ENCODE measurements at places on chromosomes 3 and 15.

- H3K4me1 ChIP-seq, result peaks cover 9% of the 10 kb centered on the region
- no peak overlapping the region for H3K4me3 ChIP-seq
- no peak overlapping the region for H3K27ac ChIP-seq
- no peaks in the 10 kb centered on the region for H3K36me3 ChIP-seq
- DNase-seq, result no peak
- no peaks in the 10 kb centered on the region for H3K27me3 ChIP-seq
Measured at GRCh38 chr15:66085128-66085527, 168.4 kb downstream of the MEGF11 start.

DNA sequence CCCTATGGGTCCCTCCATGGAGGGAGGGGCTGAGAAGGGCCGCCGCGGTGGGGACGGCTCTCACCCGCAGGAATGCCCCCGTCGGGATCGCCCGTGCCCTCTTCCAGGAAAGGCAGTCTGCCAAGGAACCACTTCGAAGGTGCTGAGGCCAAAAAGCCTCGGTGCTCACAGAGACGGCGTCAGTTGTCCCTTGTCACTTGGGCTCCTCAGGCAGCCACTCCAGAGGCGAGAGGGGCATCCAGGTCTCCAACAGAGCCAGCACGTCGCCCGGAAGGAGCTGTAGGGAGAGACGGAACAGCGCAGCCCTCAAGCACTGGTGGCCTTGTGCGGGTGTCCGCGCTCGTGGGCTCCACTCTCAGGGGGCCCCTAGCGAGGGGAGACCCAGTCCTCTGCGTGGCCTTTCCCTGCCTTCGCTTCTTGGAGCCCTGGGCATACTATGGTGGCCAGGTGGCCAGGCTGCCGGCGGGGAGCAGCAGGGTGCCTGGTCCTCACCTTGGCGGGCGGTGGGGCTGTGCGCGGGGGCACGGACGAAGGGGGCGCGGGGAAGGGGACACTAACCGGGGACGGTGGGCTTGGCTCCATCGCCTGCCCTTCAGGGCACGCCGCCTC, 994 bp downstream of the MESP1 start:
- peak overlapping the region; percentile 79 for H3K4me3 ChIP-seq
- H3K27ac ChIP-seq, result no peak overlapping the region
- DNase-seq, result no peak
- H3K4me1 ChIP-seq, result peaks cover 15% of the 10 kb centered on the region

DNA sequence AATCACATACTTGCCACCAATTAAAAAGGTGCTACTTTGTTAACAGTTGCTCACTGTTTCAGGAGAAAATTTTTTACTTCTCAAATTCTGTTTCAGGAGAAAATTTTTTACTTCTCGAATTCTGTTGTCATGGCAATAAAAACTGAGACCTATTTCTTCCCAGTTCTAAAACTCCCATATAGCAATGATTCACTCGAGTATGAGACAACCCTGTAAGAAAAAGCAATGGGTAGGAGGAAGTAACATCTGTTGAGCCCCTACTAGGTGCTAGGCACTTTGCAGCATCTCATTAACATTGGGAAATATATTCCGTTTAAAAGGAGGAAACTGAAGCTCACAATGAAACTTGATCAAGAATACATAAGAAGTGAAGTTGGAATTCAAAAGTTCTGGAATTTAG, 35.1 kb upstream of the IGSF11 start:
- H3K27me3 ChIP-seq, result no peaks in the 10 kb centered on the region
- H3K4me3 ChIP-seq, result no peak overlapping the region
- H3K27ac ChIP-seq, result no peak overlapping the region
- no peaks in the 10 kb centered on the region for H3K36me3 ChIP-seq

- H3K4me3 ChIP-seq, result no peak overlapping the region
- H3K36me3 ChIP-seq, result no peaks in the 10 kb centered on the region
- peaks cover 11% of the 10 kb centered on the region for H3K4me1 ChIP-seq
- H3K27me3 ChIP-seq, result no peaks in the 10 kb centered on the region
- H3K27ac ChIP-seq, result no peak overlapping the region
Measured at GRCh38 chr3:57998366-57999283, 9.6 kb upstream of the FLNB start.

- H3K27me3 ChIP-seq, result peaks cover 5% of the 10 kb centered on the region
- no peak for DNase-seq
- H3K36me3 ChIP-seq, result no peaks in the 10 kb centered on the region
- no peaks in the 10 kb centered on the region for H3K4me1 ChIP-seq
- H3K27ac ChIP-seq, result no peak overlapping the region
Measured at GRCh38 chr3:147365196-147366115, 40.9 kb downstream of the ZIC4 start.

DNA sequence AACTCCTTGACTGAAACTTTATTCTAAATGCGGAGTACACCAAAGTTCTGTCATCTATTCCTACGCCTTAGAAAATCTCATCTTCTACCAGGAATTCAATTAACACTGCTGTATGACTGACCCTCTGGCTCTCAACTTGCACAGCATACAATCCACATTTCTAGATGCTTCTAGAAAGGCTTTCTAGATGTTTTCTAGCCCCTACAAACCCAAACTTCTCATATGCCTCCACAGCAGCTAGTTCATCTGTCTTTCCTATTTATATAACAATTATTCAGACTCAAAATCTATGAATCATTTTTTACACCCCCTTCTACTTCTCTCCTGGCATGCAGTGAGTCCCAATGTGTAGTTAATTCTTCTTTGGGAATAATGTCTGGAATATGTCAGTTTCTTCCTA, 13.2 kb downstream of the INO80 start:
- H3K36me3 ChIP-seq, result no peaks in the 10 kb centered on the region
- DNase-seq, result no peak
- H3K4me1 ChIP-seq, result no peaks in the 10 kb centered on the region
- no peaks in the 10 kb centered on the region for H3K27me3 ChIP-seq
- H3K27ac ChIP-seq, result no peak overlapping the region

GRCh38 chr15:54789376-54789775, 407.4 kb downstream of the RSL24D1 start:
- H3K4me3 ChIP-seq, result no peak overlapping the region
- H3K36me3 ChIP-seq, result no peaks in the 10 kb centered on the region
- H3K4me1 ChIP-seq, result no peaks in the 10 kb centered on the region
- H3K27ac ChIP-seq, result no peak overlapping the region
- no peaks in the 10 kb centered on the region for H3K27me3 ChIP-seq
- DNase-seq, result no peak

DNA sequence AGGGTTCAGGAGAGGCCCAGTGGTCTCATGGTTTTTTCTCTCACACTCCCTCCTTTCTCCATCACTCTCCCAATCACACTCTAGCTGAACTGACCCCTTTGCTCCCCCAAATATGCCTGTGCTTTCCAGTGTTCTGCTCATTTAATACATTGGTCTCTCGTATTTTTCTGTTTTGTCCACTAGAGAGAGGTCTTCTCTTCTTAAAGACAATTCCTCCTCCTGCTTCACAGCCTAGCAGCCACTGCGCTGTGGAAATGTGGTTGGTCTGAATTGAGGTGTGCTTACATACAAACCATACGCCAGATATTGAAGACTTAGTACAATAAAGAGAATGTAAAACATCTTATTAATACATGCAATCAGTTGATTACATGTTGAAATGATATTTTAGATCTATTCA, 60.6 kb upstream of the XCR1 start:
- peak; percentile 3 for DNase-seq
- H3K27ac ChIP-seq, result no peak overlapping the region
- no peaks in the 10 kb centered on the region for H3K27me3 ChIP-seq
- H3K4me1 ChIP-seq, result peaks cover 31% of the 10 kb centered on the region
- H3K36me3 ChIP-seq, result no peaks in the 10 kb centered on the region

GRCh38 chr15:41337631-41338522, 5.2 kb downstream of the NUSAP1 start:
- no peak overlapping the region for H3K27ac ChIP-seq
- H3K36me3 ChIP-seq, result no peaks in the 10 kb centered on the region
- H3K27me3 ChIP-seq, result no peaks in the 10 kb centered on the region
- H3K4me3 ChIP-seq, result no peak overlapping the region
- no peak for DNase-seq

DNA sequence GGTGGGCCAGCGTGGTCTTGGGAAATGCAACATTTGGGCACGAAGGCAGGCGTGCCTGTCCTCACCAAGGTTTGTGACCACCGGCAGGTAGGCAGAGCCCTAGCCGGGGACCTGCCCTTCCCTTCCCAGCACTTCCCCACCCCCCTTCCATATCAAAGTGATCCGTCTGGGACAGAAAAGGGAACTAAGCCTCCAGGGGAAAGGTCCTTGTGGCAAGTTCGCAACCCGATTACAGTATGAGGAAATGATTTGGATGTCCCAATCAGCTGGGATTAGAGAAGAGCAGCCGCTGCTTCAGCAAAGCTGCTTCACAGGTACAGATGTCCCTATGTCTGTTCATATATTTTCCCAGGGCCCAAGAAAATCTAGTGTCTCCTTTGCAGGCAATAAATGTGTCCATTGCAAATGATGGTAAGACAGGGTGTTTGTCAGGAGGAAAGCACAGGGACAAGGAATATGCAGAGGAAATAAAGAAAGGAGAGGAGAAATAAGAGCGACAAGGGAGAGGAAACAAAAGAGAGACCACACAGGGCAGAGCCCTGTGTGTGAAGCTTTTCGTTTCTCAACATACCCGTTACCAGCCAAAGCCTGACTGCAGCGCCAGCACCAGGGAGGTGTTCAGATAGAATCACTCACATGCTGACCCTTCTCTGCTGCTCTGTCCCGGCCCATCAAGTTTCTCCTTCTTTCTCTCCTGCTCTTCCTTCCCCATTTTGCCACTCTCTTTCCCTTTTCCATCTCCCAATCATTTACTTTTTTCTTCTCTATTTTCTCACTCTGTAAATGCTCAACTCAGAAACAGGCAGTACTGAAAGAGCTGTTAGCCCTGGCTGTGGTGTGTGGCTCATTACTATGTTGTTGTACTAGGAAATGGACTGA, 17.4 kb upstream of the SECISBP2L start:
- no peaks in the 10 kb centered on the region for H3K27me3 ChIP-seq
- H3K27ac ChIP-seq, result no peak overlapping the region
- H3K4me1 ChIP-seq, result no peaks in the 10 kb centered on the region
- H3K4me3 ChIP-seq, result no peak overlapping the region

- no peaks in the 10 kb centered on the region for H3K27me3 ChIP-seq
- H3K4me1 ChIP-seq, result peaks cover 49% of the 10 kb centered on the region
- H3K4me3 ChIP-seq, result no peak overlapping the region
- H3K36me3 ChIP-seq, result no peaks in the 10 kb centered on the region
- H3K27ac ChIP-seq, result no peak overlapping the region
Measured at GRCh38 chr3:39056151-39056550, 4.3 kb downstream of the WDR48 start.

DNA sequence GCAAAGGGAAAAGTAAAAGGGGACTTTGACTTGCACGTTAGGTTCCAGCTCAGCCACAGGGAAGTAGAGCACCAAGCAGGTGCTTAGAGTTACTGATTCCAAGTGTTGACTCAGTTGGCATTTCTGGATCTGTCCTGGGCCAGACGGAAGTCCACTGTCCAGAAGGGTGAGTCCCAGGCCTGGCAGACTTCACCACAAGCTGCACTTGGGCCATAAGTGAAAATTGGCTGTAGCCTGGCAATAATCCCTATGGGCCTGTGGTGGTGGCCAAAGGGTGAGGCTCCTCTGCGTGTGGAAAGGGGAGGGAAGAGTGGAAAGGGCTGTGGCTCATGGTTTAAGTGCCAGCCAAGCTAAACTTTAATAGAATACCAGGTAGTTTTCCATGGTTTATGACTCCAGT, 121.5 kb downstream of the DTWD1 start:
- no peaks in the 10 kb centered on the region for H3K4me1 ChIP-seq
- H3K4me3 ChIP-seq, result no peak overlapping the region
- no peaks in the 10 kb centered on the region for H3K36me3 ChIP-seq
- H3K27me3 ChIP-seq, result no peaks in the 10 kb centered on the region

GRCh38 chr3:26718315-26718714, 95.7 kb downstream of the LRRC3B start:
- H3K4me1 ChIP-seq, result no peaks in the 10 kb centered on the region
- H3K4me3 ChIP-seq, result no peak overlapping the region
- H3K36me3 ChIP-seq, result no peaks in the 10 kb centered on the region
- DNase-seq, result no peak

DNA sequence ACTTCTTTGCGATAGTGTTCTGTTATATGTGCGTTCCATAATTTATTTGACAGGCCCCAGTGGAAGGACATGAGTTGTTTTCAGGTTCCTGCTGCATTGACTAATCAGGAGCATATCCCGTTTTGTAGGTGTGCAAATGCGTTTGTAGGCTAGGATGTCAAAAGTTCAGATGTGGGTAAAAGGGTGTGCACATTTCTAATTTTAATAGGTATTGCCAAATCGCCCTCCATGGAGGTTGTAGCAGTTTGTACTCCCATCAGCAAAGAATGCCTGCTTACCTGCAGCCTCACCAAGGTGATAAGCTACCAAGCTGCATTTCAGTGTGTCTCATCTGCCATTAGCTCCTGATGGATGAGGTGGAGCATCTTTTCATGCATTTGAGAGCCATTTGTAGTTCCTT, 36.3 kb downstream of the KLF13 start:
- H3K4me3 ChIP-seq, result no peak overlapping the region
- no peaks in the 10 kb centered on the region for H3K36me3 ChIP-seq
- no peaks in the 10 kb centered on the region for H3K27me3 ChIP-seq
- peaks cover 99% of the 10 kb centered on the region for H3K4me1 ChIP-seq

DNA sequence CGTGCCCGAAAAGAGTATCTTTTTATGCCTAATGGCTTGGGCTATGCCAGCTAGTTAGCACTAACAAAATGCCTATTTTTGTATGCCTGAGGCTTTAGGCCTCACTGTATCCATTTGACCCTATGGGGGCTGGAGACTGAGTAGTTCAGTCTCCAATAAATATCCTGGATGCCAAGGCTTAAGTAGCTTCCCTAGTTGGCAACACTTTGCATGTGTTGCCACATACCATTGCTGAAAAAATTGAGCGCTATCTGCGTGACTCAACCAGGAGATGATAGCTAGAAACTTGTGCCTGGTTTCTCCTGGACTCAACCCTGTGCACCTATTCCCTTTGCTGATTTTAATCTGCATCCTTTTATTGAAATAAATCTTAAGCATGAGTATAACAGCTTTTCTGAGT, 58.4 kb upstream of the ATP2C1 start:
- no peak for DNase-seq
- no peaks in the 10 kb centered on the region for H3K4me1 ChIP-seq

DNA sequence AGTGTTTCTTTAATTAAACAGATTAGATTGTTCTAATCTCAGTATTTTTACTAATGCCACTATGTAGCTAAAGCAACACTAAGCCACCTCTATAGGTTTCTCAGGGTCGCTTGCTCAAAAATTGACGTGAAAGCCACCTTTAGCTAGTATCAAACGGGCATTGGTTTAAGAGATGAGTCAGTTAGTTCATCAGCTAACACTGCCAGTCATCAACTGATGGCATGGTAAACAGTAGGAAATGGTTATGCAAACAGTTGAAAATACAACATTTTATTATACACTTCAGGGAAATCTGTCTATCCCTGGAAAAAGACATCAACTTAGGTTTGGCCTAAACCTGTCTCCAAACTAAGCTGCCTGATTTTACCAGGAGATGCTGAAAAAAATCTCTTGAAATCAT, 582.3 kb upstream of the NAALADL2 start:
- H3K4me3 ChIP-seq, result no peak overlapping the region
- no peak for DNase-seq
- H3K27me3 ChIP-seq, result no peaks in the 10 kb centered on the region
- no peaks in the 10 kb centered on the region for H3K4me1 ChIP-seq
- H3K27ac ChIP-seq, result no peak overlapping the region

Data from vagina (tissue), 2 donors.